ENCODE measurements at places on chromosomes 6 and 20. TPM values are rescaled to one million over a fixed set of nuclear protein-coding genes. Genes with fewer than 3 reads are reported as not detected.

DNA sequence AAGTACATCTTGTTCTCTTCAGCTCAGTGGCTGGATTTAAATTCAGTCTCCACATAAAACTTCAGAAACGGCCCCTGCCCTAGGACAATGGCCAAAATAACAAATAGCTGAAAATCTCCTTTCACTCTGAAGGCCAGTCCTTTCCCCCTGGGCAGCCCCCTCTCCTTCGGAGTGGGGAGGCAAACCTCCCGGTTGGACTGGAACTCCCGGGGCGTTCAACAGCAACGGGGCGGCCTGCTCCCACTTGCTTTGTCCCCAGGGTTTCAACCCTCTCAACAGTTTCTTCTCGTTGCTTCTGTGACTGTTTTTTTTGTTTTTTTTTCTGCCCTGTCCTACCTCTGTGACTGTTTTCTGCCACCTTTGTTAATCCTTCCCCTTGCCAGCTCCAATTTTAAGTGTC lies 102.6 kb upstream of the DUSP22 start:
- peaks cover 10% of the 10 kb centered on the region for H3K4me1 ChIP-seq
- no peak overlapping the region for H3K4me3 ChIP-seq
- H3K27ac ChIP-seq: peak overlapping the region; percentile 50
- H3K36me3 ChIP-seq: no peaks in the 10 kb centered on the region
- no peak for DNase-seq
- H3K27me3 ChIP-seq: no peaks in the 10 kb centered on the region

GRCh38 chr20:54573838-54574237 lies 98.4 kb downstream of the DOK5 start:
- no peaks in the 10 kb centered on the region for H3K4me1 ChIP-seq
- no peak for DNase-seq
- no peaks in the 10 kb centered on the region for H3K36me3 ChIP-seq
- no peaks in the 10 kb centered on the region for H3K27me3 ChIP-seq
- no peak overlapping the region for H3K4me3 ChIP-seq

- H3K4me1 ChIP-seq: no peaks in the 10 kb centered on the region
- no peak for DNase-seq
- H3K27me3 ChIP-seq: peaks cover 28% of the 10 kb centered on the region
- H3K27ac ChIP-seq: no peak overlapping the region
Observed at GRCh38 chr20:33175123-33175522, 7.2 kb downstream of the BPIFA2 start.

DNA sequence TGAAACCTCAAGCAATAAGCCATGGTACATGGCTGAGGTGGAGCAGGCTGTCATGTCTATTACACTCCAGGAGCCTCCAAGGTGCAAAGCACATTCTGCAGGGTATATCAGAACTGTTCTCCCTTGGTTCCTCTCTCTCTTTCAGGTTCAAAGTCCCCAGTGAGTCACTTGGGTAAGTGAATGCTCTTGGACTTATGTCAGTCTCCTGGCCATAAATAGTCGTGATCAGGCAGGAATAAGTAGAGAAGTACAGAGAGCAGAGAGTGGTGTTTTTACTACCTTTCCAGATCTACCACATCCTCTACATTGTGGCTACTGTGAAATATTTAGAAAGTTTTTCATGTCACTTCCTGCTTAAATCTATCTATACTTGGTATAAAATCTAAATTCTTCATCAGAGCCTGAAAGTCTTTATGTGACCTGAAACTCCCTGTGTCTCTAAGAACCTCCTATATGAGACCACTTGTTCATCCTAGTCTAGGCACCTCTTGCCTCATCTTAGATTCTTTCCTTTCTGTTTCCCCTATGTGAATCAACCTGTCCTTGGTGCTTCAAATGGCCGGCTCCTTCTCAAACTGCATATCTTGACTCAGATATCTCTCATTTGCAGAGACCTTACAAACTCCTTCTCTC lies 1077.6 kb upstream of the MAP3K7 start:
- no peak overlapping the region for H3K4me3 ChIP-seq
- H3K27me3 ChIP-seq: no peaks in the 10 kb centered on the region
- peaks cover 7% of the 10 kb centered on the region for H3K4me1 ChIP-seq
- no peak overlapping the region for H3K27ac ChIP-seq
- no peak for DNase-seq
- H3K36me3 ChIP-seq: no peaks in the 10 kb centered on the region

DNA sequence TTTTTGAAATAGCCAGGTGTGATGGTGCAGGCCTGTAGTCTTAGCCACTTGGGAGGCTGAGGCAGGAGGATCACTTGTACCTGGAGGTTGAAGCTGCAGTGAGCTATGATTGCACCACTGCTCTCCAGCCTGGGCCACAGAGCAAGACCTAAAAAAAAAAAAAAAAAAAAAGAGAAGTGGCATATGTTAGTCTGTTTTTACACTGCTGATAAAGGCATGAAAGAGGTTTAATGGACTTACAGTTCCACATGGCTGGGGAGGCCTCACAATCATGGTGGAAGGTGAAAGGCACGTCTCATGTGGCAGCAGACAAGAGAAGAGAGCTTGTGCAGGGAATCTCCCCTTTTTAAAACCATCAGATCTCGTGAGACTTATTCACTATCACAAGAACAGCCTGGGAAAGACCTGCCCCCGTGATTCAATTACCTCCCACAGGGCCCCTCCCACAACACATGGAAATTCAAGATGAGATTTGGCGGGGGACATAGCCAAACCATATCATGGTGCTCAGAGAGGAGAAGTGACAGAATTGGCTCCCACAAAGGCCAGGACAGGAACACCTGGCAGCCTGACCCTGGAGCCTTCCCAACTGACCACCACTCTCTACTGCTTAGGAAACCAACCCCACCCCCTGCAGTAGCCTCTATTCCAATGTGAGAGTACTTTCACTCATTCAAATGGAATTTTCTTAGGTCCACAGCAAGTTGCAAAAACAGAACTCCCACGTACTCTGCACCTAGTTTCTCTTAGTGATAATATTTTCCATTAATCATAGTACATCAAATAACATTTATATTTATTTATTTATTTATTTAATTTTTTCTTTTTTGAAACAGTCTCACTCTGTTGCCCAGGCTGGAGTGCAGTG lies 29.8 kb downstream of the ARHGAP40 start:
- no peaks in the 10 kb centered on the region for H3K36me3 ChIP-seq
- H3K27ac ChIP-seq: no peak overlapping the region
- DNase-seq: no peak
- H3K27me3 ChIP-seq: peaks cover 5% of the 10 kb centered on the region

- no peak overlapping the region for H3K4me3 ChIP-seq
- no peak overlapping the region for H3K27ac ChIP-seq
- DNase-seq: no peak
- H3K4me1 ChIP-seq: peaks cover 23% of the 10 kb centered on the region
- H3K36me3 ChIP-seq: no peaks in the 10 kb centered on the region
Observed at GRCh38 chr6:113388996-113389395, 468.1 kb upstream of the MARCKS start.

DNA sequence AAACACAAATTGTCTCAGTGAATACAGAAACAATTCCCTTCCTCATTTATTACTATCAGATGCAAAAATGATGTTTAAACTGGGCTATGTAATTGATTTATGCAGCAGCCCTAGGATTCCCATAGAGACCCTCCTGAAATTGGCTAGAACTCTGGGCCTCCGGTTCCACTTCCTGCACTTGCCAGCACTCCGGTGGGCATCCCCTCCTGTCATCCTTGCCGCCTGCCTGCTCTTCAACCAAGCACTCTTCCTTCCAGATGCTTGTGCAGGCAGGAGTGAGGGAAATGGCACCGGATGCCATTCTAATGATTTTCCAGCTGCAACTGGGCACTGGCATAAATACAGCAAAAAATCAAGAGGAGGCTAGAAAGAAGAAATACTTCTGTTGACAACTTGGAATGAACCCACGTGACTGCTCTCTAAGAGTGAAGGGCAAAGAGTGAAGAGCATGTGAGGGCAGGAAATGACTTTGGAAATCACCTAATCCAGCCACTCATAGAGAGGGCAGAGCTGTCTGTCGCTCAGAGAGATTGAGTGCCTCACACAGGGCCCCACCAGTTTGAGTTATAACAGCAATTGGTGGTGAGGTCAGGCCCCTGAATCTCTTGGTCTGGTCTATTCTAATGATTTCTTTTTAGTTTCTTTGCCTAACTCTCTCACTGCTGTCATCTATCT lies 3.7 kb upstream of the NEDD9 start:
- H3K4me1 ChIP-seq: peaks cover 67% of the 10 kb centered on the region
- no peak for DNase-seq
- H3K27ac ChIP-seq: no peak overlapping the region
- no peaks in the 10 kb centered on the region for H3K27me3 ChIP-seq
- no peaks in the 10 kb centered on the region for H3K36me3 ChIP-seq
- peak overlapping the region; percentile 68 for H3K4me3 ChIP-seq

DNA sequence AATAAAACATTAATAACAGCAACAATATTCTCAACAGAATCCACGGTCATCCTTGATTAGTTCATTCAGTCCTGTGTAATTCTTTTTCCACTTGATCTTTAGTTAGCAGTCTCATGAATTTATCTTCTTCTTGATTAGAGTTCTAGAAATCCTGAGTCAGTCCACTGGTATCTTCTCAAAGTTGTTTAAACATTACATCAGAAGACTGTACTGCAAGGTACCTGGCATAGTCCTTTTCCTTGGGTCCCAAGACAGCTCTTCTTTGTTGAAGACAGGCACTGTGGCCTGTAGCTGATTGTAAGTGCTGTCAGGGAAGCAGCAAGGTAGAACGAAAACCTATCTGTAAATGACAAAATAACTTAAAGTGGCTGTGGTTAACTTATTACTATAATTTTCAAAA lies 11.8 kb downstream of the MAP3K4 start:
- no peak overlapping the region for H3K4me3 ChIP-seq
- no peaks in the 10 kb centered on the region for H3K27me3 ChIP-seq
- no peak overlapping the region for H3K27ac ChIP-seq
- peaks cover 14% of the 10 kb centered on the region for H3K4me1 ChIP-seq
- no peak for DNase-seq
- H3K36me3 ChIP-seq: no peaks in the 10 kb centered on the region

DNA sequence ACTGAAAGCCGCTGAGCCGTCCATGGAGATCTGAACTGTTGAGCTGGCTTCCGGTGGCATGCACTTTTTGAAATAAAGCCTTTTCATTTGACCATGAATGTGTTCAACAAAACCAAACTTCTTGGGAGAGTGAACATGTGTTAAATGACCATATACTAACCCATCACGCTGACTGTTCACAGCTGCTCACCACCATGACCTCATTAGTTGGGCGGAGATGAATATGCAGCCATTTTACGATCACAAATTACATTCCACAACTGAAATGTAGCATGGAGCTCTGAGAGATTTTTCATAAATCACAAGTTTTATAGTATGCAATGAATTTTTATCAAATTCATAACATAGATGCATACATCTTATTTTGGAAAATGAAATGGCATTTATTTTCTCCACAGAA lies 4.2 kb downstream of the RAMACL start:
- H3K4me3 ChIP-seq: no peak overlapping the region
- peaks cover 5% of the 10 kb centered on the region for H3K4me1 ChIP-seq
- no peaks in the 10 kb centered on the region for H3K27me3 ChIP-seq
- H3K36me3 ChIP-seq: peaks cover 12% of the 10 kb centered on the region
- no peak for DNase-seq

GRCh38 chr6:155434096-155434495 lies 21.5 kb downstream of the NOX3 start:
- no peaks in the 10 kb centered on the region for H3K4me1 ChIP-seq
- no peak overlapping the region for H3K27ac ChIP-seq
- no peaks in the 10 kb centered on the region for H3K27me3 ChIP-seq
- H3K4me3 ChIP-seq: no peak overlapping the region
- H3K36me3 ChIP-seq: no peaks in the 10 kb centered on the region

CLVS2 gene
- 1.3 TPM for total RNA-seq

BTNL2 gene
- total RNA-seq: not detected

SUMO4 gene
- total RNA-seq: 1.8 TPM

UST gene
- 5.5 TPM for total RNA-seq

ANKRD66 gene
- not detected for total RNA-seq

Measured in neural crest cell (in vitro differentiated cells).